ENCODE measurements at places on chromosomes 1 and 21.

DNA sequence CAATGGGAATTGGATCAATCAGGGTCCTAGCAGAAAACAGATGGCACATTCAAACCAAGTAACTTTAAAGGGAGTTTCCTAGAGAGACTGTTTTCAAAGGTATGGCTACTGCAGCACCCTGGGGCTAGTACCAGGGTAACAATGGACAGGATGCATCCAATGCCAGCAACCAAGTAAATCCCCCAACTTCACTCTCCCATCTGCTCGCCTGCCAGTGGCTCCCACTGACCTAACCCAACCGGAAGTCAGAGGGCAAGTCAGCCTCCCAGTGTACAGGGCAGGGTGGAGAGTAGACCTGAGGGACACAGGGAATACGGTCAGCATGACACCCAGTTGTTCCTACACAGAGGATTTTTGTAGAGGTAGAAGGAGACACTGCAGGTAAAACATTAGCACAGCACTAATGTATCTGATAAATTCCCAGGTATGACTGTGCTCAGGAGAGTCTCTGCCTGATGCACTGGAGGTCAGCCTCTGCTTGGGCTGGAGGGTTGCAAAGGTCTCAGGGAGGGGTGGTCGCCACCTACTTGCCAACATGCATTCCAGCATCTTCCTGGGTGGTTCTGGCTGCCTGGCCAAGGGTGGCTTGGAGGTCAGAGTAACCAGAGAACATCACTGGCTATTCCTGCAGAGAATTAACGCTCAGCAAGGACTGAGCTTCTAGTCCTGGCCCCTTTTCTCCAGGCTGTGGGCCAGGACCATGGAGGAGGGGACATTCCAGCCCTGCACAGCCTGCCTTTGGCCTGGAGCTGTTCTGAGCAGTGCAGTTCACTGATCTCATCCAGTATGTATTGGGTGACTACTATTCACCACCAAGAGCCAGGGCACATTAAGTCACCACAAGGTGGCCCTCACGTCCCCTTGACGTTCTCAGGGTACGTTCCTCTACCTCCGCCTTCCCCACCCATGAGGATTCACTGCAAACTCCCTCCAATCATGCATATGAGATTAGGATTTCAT lies 5.1 kb upstream of the GJA4 start:
- no peak for DNase-seq

DNA sequence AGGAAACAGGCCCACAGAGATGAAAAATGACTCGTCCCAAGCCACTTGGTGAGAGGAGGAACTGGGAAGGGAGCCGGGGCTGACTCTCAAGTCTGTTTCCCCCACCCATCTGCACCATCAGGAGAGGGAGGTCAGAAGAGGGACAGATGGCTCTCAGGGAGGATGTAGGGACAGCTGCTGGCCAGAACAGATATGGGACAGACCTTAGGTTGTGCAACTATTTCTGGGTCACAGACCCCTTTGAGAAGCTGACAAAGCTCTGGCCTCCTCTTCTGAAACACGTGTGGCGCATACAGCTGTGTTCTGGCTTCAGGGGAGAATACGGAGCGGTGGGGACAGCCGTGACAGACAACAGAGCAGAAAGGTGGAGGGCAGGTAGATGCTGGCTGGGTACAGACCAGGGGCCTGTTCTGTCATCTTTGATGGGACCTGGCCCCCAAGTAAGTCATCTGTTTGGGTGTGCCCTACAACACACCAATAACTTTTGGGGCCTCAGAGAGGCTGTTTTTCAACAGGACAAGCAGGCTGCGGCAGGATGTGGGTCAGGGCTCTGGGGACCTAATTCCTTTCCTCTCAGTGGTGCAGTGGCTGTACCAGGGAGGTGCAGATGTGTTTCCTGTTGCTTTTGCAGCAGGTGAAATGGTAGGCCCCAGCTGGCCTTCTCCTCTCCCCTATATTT lies 7.3 kb downstream of the SH3BGRL3 start:
- DNase-seq: no peak

DNA sequence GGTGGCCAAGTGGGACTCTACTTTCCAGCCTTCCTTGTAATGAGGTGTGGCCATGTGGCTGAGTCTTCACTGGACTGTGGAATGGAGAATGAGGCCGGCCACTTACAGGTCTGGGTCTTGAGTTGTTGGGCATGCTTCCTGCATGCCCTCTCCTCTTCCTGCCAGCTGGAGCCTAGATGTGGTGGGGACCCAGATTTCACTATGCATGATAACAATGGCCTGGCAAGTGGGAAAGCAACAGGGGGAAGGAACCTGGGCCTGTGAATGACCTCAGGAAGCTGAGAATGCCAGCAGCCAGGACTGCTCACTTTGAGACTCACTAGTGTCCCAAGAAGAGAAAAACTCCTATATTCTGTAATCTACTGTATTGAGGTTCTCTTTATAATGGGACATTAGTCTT lies 8.5 kb upstream of the SLC26A9 start:
- no peak for DNase-seq

- no peak for DNase-seq
These were observed 26.3 kb downstream of the NFASC start for GRCh38 chr1:204896787-204897469.

DNA sequence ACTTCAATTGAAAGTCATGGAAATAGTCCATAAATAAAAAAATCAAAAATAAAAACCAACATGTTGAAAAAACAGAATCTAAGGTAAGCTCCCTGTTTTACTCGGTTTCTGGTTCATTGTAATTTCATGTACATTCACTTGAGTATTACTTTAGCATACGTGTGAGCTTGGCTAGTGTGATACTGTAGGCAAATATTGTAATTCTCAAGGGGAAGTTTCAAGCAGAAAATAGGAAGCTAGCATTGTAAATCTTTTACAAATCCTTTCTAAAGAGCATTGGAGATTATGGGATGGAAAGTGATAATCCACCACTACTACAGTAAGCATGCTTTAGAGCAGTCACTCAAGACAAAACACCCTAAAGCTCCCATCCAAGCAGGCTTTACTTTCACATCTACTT lies 3.3 kb upstream of the LPAR3 start:
- DNase-seq: no peak

DNA sequence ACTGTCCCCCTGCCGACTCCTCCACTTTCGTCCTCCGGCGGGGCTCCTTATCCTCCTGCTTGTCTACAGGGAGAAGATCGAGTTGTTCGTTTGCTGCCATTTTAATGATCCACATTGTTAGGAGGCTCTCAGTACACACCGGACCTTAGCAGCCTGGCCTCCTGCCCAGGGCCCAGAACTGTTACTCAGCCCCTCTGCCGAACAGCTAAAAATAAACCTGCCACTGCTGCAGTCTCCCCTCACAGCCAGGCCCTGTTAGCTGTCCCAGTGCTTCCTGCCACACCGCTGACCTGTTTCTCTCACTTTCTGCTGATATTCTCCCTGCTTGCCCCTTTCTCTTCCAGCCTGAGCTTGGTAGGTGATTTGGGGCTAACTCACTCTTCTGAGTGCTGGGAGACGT lies 8.3 kb downstream of the MAPKAPK2 start:
- no peak for DNase-seq

DNA sequence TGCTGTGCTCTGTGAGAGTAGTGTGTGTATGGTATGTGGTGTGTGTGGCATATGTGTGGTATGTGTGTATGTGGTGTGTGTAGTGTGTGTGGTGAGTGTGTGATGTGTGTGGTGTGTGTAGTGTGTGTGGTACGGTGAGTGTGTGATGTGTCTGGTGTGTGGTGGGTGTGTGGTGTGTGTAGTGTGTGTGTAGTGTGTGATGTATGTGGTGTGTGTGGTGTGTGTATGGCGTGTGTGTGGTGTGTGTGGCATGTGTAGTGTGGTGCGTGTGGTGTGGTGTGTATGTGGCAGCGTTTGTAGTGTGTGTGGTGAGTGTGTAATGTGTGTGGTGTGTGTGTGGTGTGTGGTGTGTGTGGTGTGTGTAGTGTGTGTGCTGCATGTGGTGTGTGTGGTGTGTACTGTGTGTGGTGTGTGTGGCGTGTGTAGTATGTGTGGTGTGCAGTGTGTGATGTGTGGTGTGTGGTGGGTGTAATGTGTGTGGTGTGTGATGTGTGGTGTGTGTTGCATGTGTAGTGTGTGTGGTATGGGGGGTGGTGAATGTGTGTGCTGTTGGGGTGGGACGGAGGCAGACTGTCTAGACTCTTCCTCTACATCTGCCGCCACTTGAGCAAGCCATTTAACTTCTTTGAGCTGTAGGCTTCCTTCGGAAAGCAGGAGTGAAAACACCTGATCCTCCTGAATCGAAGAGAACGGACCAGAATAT lies 33.5 kb downstream of the GPA33 start:
- DNase-seq: no peak

DNA sequence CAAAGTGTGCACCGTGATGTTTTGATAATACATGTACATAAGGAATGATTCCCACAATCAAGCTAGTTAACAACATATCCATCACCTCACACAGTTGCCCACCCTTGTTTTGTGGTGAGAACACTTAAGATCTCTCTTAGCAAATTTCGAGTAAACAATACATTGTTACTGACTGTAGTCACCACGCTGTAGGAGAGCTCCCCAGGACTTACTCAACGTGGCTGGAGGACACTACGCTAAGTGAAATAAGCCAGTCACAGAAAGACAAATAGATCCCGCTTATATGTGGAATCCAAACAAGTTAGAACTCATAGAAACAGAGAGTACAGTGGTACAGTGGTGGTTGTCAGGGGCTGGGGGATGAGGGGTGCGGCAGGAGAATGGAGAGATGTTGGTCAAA lies 24.8 kb downstream of the GPR137B start:
- no peak for DNase-seq

GRCh38 chr1:171345536-171345935 lies 31.6 kb downstream of the FMO4 start:
- no peak for DNase-seq

- DNase-seq: no peak
These were observed 29.8 kb downstream of the RBM11 start for GRCh38 chr21:14245711-14246110.
